GM12878 (cell line): ENCODE measurements at places on chromosomes 5 and 9. TPM values are rescaled to one million over a fixed set of nuclear protein-coding genes. Genes with fewer than 3 reads are reported as not detected.

The ZFAND5 gene
- total RNA-seq, result 89.3 and 89.9 TPM in 2 replicates

DNA sequence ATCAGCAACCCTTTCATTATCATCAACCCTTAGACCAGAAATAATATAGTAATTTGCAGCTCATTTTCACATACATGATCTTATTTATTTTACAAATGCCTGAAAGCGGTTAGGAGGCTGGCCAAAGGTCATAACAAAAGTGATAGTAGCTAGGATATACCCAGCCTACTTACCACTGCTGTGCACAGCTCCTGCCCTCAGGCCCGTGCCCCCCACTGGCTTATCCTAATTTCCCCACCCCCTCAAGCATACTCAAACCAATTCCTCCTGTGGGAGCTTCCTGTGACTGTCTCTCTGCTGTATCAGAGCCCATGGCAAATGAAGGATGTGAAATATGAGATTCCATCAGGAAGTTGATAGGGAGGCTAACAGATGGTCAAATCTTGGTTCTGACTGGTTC lies 14.8 kb downstream of the FAM219A start:
- DNase-seq, result no peak

- no peak for DNase-seq
Measured at GRCh38 chr9:110351009-110351467, 13.4 kb upstream of the TXNDC8 start.

The RASGEF1C gene
- total RNA-seq, result not detected in 2 replicates

DNA sequence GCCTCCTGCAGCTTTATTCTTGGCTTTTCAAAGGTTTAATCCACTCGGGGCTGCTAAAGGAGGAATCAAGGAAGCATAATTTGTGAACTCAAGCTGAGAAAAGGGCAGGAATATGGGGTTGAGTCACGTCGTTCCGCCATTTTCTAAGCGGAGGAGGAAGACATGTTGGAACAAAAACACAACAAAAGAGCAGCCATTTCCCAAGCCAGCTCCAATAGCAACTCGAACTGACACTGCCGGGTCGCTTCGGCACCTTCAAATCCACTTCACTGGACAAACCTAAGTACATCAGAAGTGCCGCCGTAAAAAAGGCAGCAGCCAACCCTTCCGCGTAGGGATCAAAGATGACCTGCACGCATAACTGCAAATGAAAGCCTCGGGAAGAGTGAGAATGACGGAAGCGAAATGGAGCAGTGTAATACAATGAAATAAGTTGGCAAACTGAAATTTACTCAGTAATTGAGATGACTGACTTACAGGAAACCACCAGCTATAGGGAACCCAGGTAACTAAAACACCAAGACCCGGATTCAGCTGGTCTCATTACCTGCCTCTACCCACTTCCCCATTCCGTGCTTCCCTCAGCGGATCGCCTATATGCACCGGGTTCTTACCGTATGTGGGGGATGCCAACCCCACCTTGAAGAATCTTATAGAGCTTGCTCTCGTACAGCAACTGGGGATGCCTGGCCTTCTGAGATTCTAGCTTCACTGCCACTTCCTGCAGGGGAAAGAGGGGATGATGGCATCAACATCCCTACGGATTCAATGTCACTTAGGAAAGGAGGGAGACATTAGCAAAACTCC lies 1.6 kb downstream of the CSNK1A1 start:
- DNase-seq, result peak; percentile 32

- no peak for DNase-seq
Measured at GRCh38 chr9:118457171-118458000, 753.2 kb downstream of the TLR4 start.

GRCh38 chr9:31490551-31491106 lies 893.8 kb upstream of the ACO1 start:
- no peak for DNase-seq

- DNase-seq, result no peak
Measured at GRCh38 chr9:2639786-2640185, 18.2 kb downstream of the VLDLR start.

DNA sequence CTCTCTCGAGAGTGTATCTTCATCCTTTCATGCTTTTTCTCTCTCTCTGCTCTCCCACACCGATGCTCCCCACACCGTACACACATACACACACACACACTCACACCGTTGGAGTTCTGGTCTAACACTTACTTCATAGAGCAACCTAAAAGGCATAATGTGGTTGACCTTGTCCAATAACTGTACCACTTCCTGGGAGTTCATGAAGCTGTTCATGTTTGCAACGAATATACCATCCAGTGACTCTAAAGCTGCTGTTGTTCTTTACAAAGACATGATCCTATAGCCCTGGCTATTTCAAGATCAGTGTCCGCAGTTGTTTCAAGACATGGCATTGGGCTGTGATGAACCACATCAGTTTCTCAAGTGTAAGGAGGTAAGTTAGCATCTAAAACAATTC lies 10.0 kb downstream of the MEF2C start:
- DNase-seq, result no peak

DNA sequence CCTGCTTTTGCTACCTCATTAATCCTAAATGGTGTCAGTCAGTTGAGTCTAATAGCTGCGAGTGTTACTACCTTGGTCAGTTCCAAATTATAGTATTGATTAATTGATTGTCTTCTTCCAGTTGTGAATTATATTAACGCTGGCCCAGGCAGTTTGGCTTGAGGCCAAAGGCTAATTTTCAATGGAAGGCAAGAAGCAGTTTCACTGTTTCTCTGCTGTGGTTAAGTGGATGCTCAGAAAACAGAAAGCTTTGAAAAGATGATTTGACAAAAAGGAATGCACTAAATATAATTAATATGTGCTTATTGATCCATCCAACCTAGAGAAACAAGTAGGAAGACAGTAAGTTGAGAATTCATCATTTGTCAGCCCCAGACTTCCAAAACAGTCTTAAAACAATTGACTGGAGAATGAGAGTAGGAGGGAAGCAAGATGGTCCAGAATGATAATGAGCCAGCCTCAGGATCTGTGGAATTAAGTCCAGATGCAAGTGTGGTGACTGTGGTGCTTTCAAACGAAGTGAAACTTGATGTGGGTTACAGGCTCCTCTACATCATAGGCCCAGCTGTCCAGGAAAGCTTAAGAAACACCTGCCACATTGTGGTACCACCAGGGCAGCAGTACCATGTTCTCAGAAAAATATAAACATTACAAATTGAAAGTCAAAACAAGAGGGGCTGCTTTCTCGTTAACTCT lies 1371.0 kb upstream of the DMAC1 start:
- DNase-seq, result no peak

- no peak for DNase-seq
Measured at GRCh38 chr5:80588858-80589540, 18.9 kb upstream of the ANKRD34B start.

- no peak for DNase-seq
Measured at GRCh38 chr5:40479939-40480338, 199.8 kb upstream of the PTGER4 start.

GRCh38 chr9:96476591-96476990 lies 26.6 kb downstream of the HABP4 start:
- no peak for DNase-seq

The OLFM1 gene
- 0.21 TPM in 1 of 2 replicates, not detected in the other for total RNA-seq

- no peak for DNase-seq
Measured at GRCh38 chr9:101212661-101213060, 172.1 kb downstream of the BAAT start.

GRCh38 chr5:59591162-59591561 lies 302.4 kb downstream of the PDE4D start:
- DNase-seq, result no peak

The CAMK2A gene
- not detected in 2 replicates for total RNA-seq

The GPX3 gene
- 0.38 and 0.45 TPM in 2 replicates for total RNA-seq

The PRELID2 gene
- total RNA-seq, result 0.19 and 0.31 TPM in 2 replicates

GRCh38 chr5:176748967-176749935 lies 61.1 kb upstream of the UNC5A start:
- no peak for DNase-seq

DNA sequence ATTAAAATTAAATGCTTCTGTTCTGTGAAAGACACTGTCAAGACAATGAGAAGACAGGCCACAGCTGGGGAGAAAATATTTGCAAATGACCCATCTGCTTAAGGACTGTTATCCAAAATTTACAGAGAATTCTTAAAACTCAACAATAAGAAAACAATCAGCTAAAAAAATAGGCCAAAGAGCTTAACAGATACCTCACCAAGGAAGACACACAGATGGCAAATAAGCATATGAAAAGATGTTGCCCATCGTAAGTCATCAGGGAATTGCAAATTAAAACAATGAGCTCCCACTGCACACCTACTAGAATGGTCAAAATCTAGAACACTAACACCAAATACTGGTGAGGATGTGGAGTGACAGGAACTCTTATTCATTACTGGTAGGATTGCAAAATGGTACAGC lies 10.3 kb downstream of the WNK2 start:
- DNase-seq, result no peak

DNA sequence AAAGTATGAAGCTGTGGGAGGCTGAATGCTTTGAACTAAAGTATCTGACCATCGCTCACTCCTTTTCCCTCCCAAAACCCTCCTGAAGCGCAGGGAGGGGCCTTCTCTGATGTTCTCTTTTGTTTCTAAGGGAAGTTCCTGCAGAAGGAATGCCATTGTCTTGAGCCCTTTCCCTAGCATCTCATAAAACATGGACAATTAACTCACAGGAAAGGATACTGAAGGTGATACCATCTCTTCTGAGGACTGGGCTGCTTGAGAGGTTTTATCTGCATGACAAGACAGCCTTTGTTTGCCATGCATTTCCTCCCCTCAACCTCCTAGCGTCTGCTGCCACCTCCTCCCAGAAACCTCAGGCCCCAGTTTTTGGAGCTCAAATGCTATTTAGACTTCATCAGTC lies 4.3 kb upstream of the RMND5B start:
- no peak for DNase-seq

The VAV2 gene
- 36.0 and 43.9 TPM in 2 replicates for total RNA-seq

DNA sequence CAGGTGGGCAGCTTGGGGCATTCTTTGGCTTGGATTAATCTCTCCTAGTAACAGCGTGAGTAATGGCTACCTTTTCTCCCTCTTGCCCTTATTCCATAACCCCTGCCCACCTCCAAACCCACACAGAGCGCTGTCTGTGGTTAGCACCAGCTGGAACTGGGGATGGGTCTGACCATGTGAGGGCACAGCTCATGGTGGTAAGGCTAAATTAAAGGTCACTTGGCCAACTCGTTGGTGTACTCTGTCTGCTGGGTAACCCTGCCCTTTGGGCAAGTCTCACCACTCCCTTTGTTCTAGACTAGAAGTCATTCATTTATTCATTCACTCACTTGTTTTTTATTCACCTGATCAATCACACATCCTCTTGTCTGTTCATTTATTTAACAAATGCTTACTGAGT lies 27.8 kb downstream of the PPARGC1B start:
- DNase-seq, result no peak

DNA sequence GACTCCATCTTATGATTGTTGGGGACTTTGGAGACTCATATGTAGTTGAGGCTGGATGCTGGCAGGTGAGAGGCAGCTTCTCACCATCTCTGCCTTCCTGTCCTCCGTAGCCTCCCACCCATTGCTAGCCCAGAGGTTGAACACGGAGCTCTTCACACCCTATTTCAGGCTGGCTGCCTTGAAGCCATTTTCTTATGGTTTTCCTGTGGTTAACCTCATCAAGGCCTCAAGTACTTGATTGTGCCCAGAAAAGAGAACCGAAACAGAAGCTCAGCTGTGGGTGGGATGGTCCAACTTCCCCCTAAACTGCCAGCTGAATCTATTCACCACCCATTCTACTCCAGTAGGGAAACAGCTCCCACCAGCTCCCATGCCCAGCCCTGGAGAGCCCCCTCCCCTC lies 102.9 kb downstream of the LIFR start:
- DNase-seq, result peak; percentile 89

GRCh38 chr5:31937226-31937625 lies 236.9 kb downstream of the GOLPH3 start:
- DNase-seq, result no peak

The FREM1 gene
- 0.08 and 0.11 TPM in 2 replicates for total RNA-seq

The TCOF1 gene
- total RNA-seq, result 74.7 and 83.9 TPM in 2 replicates

- no peak for DNase-seq
Measured at GRCh38 chr9:127826253-127826913, 23.7 kb downstream of the FPGS start.

The LCP2 gene
- total RNA-seq, result 38.5 and 40.0 TPM in 2 replicates

DNA sequence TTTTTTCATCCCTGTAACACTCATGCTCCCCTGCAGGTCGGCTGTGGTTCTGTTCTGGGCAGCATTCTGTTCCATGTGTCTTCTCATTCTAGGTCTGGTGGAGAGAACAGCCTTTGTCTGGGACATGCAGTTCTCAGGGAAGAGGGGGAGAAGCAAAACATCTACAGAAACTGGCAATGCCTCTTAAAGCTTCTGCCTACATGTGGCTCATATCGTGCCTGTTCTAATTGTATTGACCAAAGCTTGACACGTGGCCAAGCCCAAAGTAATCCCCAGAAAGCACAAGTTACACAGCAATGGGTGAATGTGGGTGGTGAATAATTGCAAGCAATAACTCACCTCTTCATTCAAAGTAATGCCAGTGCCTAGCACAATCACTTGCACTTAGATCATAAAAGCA lies 218.2 kb upstream of the IL12B start:
- DNase-seq, result no peak

The SPAG8 gene
- 0.72 and 0.98 TPM in 2 replicates for total RNA-seq

DNA sequence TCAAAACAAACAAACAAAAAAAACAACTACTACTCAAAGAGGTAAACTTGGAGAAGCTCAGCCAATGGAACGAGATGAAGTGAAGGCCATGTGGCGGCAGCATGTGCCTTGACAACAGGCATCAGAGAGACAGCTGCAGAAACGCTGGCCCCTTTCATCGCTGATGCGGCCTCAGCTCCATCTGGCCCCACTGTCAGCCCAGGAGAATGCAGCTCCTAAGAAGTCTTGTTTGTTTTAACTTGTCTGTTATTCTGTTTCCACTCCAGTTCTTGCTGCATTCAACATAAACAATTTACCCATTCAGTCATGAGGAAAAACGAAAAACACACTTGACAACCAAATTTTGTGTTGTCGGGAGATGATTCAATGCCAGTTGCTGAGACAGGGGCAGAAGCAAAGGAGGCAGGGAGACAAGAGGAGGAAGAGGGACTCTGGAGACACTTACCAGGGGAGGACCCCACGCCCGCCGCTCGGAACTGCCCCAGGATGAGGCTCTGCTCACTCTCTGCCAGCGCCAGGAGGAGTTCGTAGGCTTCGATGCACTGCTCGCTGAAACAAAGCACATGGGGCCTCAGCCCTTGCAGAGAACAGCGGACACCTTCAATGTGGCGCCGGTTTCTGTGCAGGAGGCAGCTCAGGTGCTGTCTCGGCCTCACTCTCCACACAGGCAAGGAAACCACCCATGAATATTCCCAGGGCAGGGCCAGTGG lies 91.2 kb downstream of the DCP2 start:
- no peak for DNase-seq

- no peak for DNase-seq
Measured at GRCh38 chr5:77353251-77353650, 138.9 kb downstream of the WDR41 start.

DNA sequence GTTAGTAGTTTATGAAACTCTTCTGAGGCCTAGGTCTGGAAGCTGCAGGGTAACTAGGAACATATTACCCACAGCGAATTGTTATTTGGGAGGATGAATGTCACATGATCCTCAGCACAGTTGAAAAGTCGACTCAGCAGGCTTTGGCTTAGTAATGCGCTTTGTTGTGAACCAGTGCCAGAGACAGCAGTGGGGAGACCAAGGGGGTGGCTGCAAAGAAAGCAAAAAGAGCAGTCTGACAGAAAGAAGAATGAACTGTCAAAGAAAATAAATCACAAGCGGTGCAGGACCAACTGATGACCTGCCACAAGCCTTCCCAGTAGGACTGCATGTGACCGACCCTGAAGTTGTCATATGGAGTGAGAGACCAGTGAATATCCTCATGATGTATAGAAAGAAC lies 170.0 kb downstream of the CCDC171 start:
- DNase-seq, result no peak
